Naive thymus-derived CD4-positive, alpha-beta T cell (primary cell): ENCODE measurements at places on chromosomes 12 and 14.

GRCh38 chr12:77723308-77723707, 107.4 kb upstream of the NAV3 start:
- DNase-seq: no peak

DNA sequence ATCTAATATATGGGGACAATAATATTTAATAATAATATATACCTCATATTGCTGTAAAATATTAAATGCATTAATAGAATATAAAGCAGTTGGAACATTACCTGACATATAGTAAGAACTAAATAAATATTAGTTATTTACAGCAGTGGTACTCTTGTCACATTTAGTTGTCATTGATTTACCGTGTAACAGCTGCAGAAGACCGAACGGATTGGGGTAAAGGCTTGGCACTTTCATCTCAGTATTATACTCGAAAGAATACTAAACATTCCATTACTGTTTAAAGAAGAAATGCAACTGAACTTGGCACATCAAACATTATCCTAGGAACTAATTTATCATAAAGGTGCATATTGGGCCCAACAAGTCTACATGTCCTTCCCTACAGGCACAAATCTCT, 61.1 kb downstream of the ITPR2 start:
- DNase-seq: no peak

DNA sequence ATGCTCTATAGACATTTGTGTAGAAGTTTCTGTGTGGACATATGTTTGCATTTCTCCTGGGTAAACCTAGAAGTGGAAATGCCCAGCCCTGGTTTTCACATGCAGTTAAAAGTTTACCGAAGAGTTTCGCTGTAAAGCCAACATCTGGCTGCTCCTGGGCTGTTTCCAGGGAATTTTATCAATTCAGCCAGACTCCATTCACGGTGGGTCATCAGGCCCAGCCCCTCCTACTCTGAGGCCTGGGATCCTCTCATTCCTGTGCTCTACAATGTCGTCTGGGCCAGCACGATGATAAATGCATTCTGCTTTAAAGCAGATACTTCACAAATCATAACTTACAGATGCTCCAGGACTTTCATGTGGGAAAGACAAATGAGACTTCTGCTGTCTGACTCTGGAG, 7.1 kb downstream of the NUAK1 start:
- no peak for DNase-seq

- DNase-seq: no peak
Measured at GRCh38 chr12:12665194-12665593, 30.8 kb downstream of the GPR19 start.

DNA sequence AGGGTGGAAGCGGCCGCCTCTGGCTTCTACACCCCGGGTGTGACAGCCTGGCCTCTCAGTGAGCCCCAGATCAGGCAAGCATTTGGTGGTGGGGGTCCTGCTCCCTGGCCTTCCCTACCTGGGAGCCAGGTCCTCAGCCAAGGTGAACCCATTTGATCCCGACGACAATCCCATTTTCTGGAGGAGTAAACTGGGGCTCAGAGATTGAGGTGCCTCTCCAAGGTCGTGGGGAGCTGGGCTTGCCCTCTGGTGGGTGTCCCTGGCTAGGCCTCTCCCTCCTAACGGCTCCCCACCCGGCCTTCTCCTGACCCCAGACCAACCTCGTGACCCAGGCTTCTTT, 2.7 kb upstream of the EXOC3L4 start:
- DNase-seq: no peak

GRCh38 chr14:62101189-62101588, 339.0 kb downstream of the SNAPC1 start:
- no peak for DNase-seq

GRCh38 chr12:111773801-111774551, 7.2 kb downstream of the ALDH2 start:
- DNase-seq: no peak

DNA sequence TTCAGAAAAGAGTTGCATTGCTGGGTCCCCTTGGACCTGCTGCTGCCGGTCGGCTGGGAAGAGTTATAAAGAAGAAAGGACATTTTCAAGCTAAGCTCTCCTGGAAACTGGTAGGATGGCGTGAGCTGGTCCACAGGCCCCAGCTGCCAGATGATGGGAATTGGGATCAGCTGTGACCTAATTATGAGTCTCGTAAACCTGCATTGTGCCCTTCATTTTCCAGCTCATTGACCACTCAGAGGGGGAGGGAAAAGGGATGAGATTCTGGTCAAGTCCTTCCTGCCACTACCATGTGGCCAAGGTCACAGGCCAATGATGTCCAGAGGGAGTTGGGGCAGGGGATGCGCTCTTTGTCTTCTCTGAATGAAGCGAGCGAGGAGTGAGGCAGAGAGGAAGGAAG, 320.9 kb downstream of the NRXN3 start:
- DNase-seq: no peak

GRCh38 chr14:102518063-102518648, 8.6 kb upstream of the ANKRD9 start:
- no peak for DNase-seq

DNA sequence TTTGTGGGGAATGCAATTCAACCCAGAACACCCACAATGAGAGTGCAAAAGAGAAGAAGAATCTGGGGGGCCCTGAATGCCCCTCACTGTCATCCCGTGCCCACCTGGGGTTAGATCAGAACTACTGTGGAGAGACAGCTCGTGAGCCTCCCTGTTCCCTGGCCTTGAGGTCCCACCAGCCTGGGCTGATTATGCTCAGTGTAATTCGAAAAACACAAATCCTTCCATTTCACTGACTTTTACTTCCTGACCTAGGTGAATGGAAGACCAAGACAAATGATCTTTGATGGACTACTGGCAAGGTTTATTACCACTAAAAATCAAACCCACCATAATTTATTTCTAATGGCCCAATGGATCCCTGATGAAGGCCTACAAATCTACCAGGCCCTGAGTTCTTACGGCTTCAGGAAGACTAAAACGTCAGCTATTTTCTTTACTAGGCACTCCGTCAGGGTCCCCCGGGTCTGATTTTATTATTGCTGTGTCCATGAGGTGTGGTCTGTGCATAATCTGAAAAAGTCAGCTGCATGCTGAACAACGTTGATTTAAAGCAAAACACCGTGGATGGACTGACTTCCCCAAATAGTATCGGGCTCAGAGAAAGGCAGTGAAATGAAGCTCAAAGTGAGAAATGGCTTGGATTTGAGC, 44.9 kb upstream of the RMST start:
- no peak for DNase-seq

DNA sequence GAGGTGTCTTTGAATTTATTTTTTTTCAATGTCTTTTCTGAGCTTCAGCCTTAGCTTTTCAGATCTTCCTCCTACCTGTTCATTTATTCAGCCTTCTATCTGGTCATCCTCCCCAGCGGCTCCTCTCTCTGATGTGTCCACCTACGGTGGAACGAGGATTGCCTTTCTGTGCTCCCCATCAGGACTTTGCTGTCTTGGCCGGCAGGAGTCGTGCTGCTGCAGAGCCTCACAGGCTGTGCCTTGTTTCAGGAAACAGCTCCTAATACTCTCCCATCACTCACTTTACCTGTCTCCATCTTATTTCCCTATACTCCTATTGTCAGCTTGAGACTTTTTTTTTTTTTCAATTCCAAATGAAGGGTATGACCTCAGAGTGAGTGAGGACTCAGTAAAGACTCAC, 76.9 kb downstream of the KICS2 start:
- no peak for DNase-seq

- no peak for DNase-seq
Measured at GRCh38 chr14:20539906-20540305, 20.9 kb downstream of the RNASE9 start.

GRCh38 chr12:9333161-9333560, 125.0 kb upstream of the PZP start:
- no peak for DNase-seq

- DNase-seq: no peak
Measured at GRCh38 chr12:21695986-21696385, 38.3 kb upstream of the LDHB start.

- DNase-seq: no peak
Measured at GRCh38 chr14:91904483-91904882, 37.1 kb upstream of the TC2N start.

GRCh38 chr12:11576104-11576503, 73.4 kb upstream of the ETV6 start:
- no peak for DNase-seq

DNA sequence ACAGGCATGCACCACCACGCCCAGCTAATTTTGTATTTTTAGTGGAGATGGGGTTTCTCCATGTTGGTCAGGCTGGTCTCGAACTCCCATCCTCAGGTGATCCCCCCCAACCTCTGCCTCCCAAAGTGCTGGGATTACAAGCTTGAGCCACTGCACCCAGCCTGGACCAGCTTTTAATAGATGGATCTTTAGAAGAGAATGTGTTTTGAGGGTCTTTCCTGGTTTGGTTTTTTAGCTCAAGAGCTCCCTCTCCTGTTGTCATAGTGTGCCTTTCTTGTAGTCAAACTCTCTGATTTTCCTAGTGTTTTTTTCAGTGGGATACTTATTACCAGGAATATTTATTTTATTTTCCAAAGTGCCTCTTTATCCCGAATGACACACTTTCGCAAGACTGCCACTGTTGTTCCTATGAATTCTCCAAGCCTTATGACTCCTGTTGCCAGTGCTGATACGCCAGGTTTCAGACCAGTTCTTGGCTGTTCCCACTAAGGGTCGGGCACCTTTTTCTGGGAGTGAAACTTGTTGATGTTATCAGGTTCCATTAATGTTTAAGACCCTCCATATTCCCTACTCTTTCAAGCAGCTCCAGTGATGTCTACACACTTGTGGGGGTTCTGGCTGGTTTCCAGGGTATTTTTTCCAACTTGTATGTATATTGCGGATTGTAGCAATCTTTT, 31.5 kb upstream of the LIMA1 start:
- DNase-seq: no peak

- no peak for DNase-seq
Measured at GRCh38 chr14:32021341-32021740, 55.8 kb upstream of the ARHGAP5 start.

DNA sequence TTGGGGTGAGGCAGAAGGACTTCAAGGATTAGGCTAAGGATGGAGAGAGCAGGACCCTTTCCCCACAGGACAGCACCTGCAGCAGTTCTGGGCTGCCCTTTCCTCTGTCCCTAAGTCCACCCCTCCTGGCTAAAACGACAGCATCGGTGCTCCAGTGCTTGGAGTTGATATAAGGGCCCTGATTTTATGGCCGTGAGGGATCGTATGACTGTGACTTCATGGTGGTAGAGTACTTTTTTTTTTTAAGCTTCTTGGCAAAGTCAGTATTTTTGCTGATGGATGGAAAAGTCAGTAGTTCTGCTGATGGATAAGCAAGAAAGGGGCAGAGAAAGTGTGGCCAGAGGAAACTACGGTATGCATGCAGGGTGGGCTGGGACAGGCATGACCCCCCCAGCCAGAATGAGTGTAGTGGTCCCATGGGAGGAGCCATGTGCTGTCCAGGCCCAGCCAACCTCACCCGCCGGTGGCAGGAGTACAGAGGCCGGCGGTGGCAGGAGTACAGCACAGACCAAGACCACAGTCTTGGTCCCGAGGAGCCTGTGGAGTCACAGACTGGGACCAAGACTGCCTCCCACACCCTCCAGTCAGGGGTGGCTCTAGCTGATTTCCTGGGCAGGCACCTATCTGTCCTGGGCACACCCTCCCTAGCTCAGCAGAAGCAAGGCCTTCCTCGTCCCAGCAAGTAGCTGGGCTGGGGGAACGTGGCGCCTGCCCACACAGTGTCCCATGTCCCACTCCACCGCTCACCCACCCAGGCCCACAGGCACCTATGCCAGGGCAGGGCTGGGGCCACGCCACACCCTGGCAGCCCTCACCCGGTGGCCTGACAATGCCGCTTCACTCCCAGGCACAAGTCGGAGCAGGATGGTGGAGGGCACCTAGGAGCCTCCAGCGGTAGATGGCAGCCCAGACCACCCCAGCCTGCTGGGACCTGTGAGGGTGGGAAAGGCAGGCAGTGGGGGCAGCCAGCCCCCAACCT, 46.3 kb downstream of the CCDC88C start:
- no peak for DNase-seq

GRCh38 chr14:29805415-29806123, 122.1 kb downstream of the PRKD1 start:
- no peak for DNase-seq

DNA sequence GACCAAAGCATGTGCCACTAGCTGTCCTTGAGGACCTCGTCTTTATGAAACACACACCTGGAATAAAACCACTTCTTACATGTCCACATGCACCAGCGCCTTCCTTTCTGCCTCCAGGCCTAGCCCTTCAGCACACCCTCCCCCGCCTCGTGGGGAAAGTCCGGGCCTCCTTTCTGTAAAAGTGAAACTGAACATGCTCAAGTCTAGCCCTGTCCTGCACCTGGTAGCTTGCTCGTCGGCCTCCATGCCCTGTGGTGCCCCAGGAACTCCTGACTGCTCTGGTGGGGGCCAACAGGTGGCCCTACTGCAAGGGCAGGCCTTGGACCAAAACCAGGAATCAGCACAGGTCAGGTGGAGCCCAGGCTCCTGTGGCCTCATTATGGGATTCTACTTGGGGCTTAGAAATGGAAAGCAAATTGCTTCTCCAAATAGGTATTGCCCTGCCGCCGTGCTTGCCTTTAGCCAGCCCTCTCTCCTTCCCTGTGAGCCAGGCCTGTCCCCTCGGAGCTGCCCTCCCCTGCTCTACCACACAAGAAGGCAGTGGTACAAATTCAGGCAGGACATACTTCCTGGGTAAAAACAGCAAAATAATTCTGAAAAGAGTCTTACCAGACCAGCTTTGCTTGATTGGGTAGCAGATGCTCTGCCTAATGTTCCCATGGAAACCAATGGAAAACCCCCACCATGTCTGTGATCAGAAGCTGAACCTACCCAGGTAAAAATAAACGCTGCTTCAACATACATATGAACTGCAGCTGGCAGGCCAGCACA, 43.5 kb downstream of the ERH start:
- DNase-seq: no peak

- DNase-seq: no peak
Measured at GRCh38 chr12:106179086-106179485, 40.3 kb upstream of the NUAK1 start.

DNA sequence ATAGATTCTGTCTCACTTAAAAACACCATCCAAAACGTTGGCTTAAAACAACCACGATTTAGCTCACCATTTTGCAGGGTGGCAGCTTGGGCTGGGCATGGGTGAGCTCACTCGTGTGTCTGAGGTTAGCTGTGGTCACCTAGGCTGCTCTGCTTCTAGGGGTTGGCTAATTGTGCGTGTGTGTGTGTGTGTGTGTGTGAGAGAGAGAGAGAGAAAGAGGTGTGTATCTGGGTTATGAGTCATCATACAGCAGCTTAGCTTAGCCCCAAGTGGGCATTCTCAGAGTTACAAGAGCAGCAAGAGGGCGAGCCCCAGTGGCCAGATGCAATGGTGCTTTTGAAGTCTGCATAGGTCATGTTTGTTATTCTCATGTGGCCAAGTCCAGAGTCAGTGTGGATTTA, 6.0 kb downstream of the FBXW8 start:
- no peak for DNase-seq

DNA sequence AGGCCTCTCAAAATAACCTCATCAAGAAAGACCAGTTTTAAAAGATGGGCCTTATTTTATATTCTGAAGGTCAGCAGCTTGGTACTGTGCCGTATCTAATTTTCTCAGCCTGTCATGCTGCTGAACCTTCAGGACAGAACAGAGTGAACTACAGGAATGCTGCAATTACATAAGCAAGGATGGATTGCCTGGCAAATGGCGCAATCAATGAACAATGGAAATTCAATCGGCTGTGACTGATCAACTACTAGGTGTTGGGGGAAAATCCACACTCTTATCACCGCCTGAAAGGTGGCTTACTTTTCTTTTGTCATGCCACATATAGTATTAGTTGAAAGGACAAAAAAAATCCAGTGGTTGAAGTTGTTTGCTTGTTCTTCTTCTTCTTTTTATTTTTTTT, 8.5 kb downstream of the ACSS3 start:
- DNase-seq: no peak
